ENCODE measurements at places on chromosomes 3 and 15.

DNA sequence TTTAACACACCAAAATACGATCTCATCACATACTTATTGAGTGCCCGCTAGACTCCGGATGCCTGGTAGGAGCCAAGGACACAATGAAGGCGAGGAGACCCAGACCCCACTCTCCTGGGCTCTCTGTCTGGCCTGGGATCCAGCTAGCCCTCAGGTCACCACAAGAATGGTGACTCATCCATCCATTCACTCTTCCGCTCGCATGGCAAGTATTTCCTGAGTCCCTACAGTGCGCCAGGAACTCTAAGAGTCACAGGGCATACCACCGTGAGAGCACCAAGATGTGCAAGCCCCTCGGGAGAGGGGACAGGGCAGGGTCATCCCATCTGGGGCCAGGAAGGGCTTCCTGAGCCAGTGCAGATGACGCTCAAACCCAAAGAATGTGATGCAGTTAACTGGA is 101.6 kb upstream of the PRR20G start:
- DNase-seq = no peak

GRCh38 chr15:98643115-98643514 is 5.2 kb upstream of the IGF1R start:
- no peak for DNase-seq

- no peak for DNase-seq
Measured at GRCh38 chr15:88707771-88708654, 69.2 kb downstream of the ISG20 start.

GRCh38 chr3:71395927-71396695 is 187.4 kb downstream of the FOXP1 start:
- DNase-seq = no peak

GRCh38 chr3:58588030-58588614 is 10.9 kb upstream of the FAM107A start:
- DNase-seq = no peak

DNA sequence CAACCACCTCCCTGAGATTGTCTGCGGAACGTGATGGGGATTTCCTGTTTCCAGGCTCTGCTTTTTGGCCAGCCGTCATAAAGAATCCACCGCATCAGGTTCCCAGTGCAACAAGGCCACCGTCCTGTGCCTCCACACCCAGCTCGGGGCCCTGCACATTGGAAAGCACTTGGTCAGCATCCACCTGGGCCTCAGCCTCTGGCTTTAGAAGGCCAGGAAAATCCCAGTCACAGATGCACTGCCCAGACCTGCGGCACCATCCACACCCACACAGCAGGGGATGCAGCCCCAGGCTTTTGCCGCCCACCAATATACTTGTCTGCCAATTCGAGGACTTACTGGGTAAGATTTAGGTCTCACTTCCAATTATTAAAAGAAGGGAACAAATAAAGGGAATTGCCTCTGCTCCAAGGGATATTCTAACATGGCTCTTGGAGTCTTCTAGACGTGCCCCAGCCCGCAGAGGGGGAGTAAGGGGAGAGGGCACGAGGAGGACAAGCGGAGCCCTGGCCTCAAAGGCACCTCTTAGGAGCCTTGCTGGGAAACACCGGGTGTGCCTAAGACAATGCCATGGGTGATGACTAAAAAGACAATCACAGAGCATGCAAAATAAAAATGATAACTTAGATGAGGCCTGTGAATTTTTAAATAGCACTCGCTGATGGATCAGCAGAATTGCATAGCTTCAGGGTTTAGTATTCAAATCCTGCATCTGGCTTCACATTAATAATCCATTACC is 169.2 kb downstream of the FOXP1 start:
- DNase-seq = no peak

DNA sequence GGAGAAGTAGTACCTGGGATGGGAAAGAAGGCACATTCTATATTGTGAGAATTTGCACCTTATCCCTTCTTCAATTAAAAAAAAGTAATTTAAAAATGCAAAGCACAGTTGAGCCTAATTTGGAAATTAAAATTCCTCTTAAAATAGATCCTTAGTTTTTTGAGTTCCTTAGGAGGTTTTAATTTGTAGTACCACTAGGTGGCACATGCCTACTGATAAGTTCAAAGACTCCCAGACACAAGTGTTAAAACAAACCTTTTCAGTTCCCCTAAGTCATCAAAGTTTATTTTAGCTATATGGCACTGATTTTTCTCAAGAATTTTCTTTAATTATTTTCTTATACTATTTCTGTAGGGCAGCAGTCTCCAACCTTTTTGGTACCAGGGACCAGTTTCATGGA is 127.6 kb upstream of the AZI2 start:
- DNase-seq = no peak

GRCh38 chr3:5093731-5094130 is 28.4 kb upstream of the ARL8B start:
- DNase-seq = no peak

DNA sequence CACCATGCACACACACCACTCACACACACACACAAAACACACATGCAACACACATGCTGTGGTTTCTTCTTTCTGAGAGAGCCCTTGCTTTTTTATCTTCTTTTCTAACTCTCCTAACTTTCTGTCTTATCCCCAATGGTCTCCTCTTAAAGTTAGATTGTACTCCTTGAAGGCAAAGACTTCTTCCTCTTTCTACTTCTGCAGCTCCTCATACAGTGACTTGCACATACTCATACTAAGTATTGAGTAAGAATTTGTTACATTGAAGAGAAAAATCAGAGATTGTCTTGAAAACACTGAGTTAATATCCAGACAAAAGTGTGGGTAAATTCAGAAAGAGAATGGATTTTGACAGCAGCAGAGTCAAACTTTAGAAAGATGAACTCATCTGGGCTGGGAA is 64.4 kb downstream of the GTPBP8 start:
- no peak for DNase-seq

GRCh38 chr3:27508424-27508823 is 24.2 kb upstream of the SLC4A7 start:
- no peak for DNase-seq

- no peak for DNase-seq
Measured at GRCh38 chr3:41182504-41183059, 16.7 kb upstream of the CTNNB1 start.

- no peak for DNase-seq
Measured at GRCh38 chr15:51251556-51251955, 86.8 kb downstream of the CYP19A1 start.

DNA sequence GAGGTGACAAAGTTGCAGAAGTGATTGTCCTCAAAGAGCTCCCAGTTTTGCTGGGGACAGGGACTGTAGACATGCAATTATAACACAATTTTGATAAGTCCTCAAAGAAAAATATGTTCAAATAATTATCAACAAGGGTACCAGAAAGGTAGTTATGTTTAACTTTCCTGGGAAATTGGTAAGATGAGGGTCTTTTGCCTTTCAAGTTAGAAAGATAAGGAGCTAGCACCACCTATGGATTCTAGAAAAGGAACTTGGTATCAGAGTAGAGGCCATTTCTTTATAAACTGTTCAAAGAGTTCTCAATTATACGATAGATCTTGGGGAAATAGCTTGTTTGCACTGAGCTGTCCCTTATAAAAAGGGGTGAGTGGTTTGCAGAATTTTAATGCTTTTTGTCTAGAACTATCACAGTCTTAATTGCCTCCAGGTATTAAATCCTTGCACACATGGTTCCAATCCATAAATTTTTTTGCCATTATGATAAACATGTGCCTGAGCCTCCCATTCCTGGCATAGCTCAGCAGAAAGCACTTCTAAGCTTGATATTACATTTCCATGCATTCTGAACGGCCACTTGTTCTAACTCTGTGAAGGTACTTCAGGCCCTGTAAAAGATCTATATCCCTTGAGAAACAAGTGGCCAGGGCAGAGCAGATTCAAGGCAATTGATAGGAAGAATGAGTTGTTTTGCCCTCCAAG is 247.5 kb upstream of the LRIG1 start:
- DNase-seq = no peak

DNA sequence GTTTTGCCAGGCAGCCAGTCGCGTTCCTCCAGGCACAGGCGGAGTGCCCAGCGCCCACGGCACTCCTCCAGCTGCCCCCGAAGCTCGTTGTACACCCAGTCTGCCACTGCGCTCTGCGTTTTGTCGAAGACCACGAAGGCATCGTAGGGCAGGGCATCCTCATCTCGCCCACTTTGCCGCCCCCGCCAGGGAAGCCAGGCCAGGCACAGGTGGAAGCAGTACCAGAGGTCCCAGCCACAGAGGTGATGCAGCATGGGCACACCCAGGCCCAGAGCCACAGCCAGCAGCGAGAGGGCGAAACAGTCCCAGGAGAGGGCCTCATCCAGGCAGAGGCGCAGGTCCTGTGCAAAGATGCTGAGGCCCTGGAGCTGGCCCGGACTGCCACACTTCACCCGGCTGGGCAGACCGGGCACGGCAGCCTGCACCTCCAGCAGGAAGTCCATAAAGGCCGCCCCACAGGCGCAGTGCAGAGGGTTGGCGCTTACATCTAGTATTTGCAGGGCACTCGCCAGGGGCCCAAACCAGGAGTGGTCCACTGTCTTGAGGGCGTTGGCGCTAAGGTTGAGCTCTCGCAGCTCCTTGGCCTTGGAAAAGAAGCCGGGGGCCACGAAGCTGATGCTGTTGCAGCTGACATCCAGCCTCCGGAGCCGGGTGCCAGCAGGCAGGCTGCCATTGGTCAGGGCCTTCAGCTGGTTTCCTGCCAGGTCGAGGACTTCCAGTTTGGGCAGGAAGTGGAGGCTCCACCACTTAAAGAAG is 3.7 kb downstream of the TLR9 start:
- DNase-seq = no peak

GRCh38 chr3:49747792-49748480 is 24.2 kb upstream of the GMPPB start:
- no peak for DNase-seq

- no peak for DNase-seq
Measured at GRCh38 chr15:72249142-72249810, 18.3 kb upstream of the PKM start.

DNA sequence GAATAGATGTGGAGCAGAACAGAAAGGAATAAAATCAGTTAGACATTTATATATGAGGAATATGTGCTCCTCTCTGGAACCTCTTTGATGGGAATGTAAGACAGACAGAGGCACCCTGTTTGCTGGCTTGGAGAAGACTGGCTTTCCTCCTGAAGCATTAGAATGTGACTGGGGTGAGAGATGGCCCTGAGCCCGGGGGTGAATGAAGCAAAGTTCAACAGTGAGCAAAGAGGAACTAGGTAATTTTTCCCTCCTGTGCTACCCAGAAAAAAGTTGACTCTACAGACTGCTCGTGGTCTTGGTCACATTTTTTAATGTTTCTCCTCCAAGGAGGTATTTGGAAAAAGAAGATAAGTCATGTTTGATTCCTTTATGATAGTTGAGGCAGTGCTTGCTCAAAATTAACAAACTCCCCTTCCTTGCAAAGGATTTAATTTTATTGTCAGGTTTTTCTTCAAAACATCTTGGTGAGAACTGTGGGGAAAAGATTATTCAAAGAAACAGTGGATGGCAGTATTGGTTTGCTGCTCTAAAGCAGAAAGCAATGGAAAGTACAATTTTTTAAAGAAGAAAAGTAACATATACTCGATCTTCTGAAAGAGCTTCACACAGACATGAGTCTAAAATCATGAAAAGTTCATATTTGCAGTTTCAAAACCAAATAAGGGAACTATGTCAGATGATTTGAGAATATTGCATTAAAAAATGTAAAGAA is 370.4 kb upstream of the CDIN1 start:
- no peak for DNase-seq

DNA sequence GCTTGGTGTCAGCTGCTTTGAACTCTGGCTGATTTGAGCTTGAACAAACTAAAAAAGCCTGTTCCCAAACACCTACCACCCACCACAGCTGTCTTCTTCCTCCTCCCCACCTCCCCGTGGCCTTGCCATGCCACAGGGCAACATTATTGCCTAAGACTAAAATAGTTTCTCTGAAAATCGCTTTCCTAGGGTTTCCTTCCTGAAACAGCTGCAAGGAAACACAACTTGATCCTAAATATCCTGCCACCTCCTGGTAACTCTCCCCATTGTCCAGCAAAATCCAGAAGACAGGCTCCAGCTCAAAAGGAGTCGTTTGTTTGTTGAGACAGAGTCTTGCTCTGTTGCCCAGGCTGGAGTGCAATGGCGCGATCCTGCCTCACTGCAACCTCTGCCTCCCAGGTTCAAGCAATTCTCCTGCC is 193.9 kb upstream of the TPM1 start:
- DNase-seq = no peak

DNA sequence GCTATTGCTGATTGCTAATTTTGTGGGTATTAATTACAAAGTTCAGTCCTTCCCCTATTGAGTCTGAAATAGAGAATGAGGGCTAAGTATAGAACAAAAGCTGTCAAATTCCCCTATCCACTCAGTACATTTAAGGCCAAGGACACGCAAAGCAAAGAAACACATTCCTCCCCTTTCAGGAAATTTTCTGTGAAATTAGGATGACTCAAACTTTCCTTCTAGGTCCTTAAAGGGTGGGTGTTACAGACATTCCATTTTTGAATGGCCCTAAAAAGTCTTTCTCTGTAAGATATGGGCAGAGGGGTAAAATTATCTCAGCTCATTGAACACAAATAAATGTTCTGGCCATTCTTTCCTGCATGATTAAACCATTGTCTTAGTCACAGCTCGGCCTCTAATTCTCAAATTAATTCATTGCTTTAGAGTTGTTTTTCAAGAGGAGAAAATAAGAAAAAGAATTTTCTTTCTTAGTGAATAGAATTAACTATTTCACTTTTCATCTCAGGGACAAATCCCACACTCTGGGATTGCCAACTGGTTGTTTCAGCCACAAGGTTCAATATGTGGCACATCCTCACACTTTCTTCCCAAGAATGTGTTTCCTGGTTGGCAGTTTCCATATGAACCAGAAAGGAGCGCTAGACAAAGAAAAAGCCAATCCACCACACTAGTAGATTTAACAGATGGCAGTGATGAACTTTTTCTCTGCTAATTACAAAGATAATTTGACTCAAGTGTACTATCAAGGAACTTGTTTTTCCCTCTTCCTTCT is 424.1 kb downstream of the ZNF385D start:
- no peak for DNase-seq

- DNase-seq = no peak
Measured at GRCh38 chr15:72836676-72837330, 53.2 kb upstream of the ADPGK start.

DNA sequence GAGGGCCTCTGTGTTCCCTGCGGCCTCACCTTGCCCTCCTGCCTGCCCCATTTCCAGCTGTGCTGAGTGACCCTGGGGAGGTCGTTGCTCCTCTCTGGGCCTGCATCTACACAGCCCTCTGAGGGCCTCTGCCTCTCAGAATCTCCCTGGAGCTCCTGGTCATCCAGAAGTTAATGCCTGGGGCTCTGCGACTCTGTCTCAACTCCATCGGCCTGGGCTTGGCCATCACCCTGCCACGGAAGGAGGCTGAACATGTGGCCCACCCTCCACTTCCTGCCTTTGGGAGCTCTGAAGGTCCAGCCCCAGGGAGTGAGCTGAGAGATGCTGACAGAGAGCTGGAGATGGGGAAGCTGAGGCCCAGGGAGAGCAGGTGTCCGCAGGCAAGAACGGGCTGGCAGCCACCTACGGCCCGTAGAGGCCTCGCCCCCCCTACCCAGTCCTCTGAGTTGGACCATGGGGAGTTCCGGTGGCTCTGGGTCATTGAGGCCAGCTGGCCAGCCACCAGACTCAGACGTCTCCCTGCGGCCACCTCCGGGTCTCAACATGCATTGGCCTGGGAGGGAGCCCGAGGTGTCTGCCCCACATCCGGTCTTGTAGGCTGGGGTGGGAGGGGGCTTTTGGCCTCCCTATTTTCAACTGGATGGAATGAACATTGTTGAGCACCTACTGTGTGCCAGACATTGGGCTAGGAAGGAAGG is 34.2 kb downstream of the GRIP2 start:
- DNase-seq = no peak

- DNase-seq = no peak
Measured at GRCh38 chr3:116808725-116809124, 99.1 kb downstream of the TUSC7 start.

All from stimulated activated CD4-positive, alpha-beta T cell treated with anti-CD3 and anti-CD28 coated beads, TNF-alpha, amount 100 ng/mL, for 4 hours (primary cell).